Mesenchymal stem cell (in vitro differentiated cells and primary cell): ENCODE measurements at places on chromosomes 1 and 21.
A peak's percentile ranks its signal among the peaks of the same experiment; 100 is the strongest.

- H3K27ac ChIP-seq, result no peak overlapping the region
- H3K27me3 ChIP-seq, result peaks cover 31% of the 10 kb centered on the region
- no peaks in the 10 kb centered on the region for H3K36me3 ChIP-seq
- DNase-seq, result no peak
- H3K4me3 ChIP-seq, result no peak overlapping the region
Measured at GRCh38 chr1:3909615-3910014, 9.5 kb upstream of the C1orf174 start.

DNA sequence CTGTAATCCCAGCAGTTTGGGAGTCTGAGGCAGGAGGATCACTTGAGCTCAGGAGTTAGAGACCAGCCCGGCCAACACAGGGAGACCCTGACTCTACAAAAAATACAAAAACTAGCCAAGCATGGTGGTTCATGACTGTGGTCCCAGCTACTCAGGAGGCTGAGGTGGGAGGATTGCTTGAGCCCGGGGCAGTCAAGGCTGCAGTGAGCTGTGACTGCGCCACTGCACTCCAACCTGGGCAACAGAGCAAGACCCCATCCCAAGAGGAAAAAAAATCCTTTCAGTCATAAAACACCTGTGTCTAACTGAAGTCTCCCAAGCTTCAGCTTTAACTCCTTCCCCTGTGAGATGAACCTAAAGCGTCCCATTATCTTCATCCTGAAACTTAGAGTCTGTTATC lies 33.1 kb upstream of the GOLT1A start:
- peaks cover 31% of the 10 kb centered on the region for H3K27me3 ChIP-seq
- no peaks in the 10 kb centered on the region for H3K4me1 ChIP-seq
- DNase-seq, result no peak
- H3K27ac ChIP-seq, result no peak overlapping the region
- no peaks in the 10 kb centered on the region for H3K36me3 ChIP-seq

- no peak overlapping the region for H3K4me3 ChIP-seq
- no peaks in the 10 kb centered on the region for H3K36me3 ChIP-seq
- peaks cover 5% of the 10 kb centered on the region for H3K27me3 ChIP-seq
- DNase-seq, result peak; percentile 24
Measured at GRCh38 chr1:168643152-168643551, 66.7 kb downstream of the XCL1 start.

DNA sequence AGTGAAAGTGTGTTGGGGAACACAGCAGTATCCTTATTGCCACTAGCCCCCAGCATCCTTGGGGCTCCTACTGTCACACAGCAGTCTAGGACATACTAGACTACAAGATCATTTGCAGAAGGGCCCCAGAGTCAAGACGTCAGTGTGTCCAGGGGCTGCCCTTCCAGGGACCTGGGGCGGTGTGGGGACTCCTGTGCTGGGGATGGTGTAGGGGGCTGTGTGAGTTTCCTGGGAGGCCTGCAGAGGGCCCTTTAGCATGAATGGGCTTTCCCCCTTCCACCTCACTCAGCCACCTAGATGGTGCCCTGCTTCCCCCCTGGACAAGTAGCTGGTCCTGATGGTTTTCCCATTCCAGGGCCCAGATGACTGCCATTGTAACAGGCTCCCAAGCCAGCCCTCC lies 17.5 kb upstream of the KIF21B start:
- no peaks in the 10 kb centered on the region for H3K36me3 ChIP-seq
- peaks cover 16% of the 10 kb centered on the region for H3K27me3 ChIP-seq
- no peak overlapping the region for H3K27ac ChIP-seq
- DNase-seq, result no peak
- H3K4me3 ChIP-seq, result no peak overlapping the region
- no peaks in the 10 kb centered on the region for H3K4me1 ChIP-seq

- H3K27me3 ChIP-seq, result no peaks in the 10 kb centered on the region
- no peak overlapping the region for H3K27ac ChIP-seq
- H3K4me1 ChIP-seq, result peaks cover 18% of the 10 kb centered on the region
- H3K36me3 ChIP-seq, result no peaks in the 10 kb centered on the region
- no peak for DNase-seq
Measured at GRCh38 chr1:211737115-211738035, 62.0 kb upstream of the NEK2 start.
